ENCODE measurements at places on chromosomes 3 and 15. TPM values are rescaled to one million over a fixed set of nuclear protein-coding genes. Genes with fewer than 3 reads are reported as not detected.

Gene CCDC33
- total RNA-seq = 0.73 TPM

DNA sequence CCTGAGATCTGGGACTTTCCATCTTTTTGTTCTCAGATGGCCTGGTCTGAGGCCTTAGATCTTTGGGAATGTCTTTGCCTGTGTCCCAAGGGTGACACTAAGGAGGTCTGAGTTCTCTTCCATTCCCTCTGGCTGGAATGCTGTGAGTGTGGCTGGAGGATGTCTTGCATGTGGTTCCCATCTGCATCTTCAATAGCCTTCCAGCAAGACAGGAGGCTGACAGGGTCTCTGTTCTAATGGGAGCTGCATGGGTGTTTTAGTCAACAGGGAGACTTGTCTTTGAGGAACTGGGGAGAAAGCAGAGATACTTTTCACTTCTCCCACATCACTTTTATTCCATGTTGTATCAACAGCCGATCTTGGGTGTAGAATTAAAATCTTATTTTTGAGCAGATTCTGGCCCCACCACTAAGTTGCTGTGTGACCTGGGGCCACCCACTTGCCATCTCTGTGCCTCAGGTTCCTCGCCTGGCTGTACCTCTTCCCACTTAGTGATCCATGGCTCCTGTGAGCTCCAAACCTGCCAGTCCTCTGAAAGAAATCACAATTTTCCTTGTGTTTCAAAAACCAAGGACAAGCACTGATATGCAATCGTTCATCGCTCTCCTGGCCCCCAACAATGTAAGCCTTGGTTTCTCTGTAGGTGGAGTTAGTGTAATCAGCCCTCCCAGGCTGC lies 75.2 kb downstream of the LSM3 start:
- H3K36me3 ChIP-seq = no peaks in the 10 kb centered on the region
- DNase-seq = no peak
- no peak overlapping the region for H3K4me3 ChIP-seq
- no peak overlapping the region for H3K27ac ChIP-seq

DNA sequence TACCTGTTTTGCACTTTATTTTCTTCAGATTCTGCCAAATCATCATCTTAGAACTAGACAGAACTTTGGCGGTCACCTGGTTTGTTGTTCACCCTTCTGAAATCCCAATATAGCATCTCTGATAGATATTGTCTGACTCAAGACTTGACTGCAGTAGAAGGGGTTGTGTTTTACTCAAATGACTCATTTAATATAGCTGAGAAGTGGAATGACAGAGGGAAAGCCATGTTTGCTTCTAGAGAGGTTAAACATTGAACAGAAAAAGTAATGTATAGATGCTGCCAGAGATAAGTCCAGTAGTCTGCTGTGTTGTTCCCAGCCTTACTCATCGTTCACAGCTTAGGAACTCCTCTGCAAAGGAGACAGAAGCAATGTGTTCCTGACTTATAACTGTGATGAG lies 402.0 kb downstream of the AGBL1 start:
- H3K27me3 ChIP-seq = no peaks in the 10 kb centered on the region
- no peak overlapping the region for H3K27ac ChIP-seq
- no peaks in the 10 kb centered on the region for H3K4me1 ChIP-seq
- no peaks in the 10 kb centered on the region for H3K36me3 ChIP-seq
- no peak overlapping the region for H3K4me3 ChIP-seq

DNA sequence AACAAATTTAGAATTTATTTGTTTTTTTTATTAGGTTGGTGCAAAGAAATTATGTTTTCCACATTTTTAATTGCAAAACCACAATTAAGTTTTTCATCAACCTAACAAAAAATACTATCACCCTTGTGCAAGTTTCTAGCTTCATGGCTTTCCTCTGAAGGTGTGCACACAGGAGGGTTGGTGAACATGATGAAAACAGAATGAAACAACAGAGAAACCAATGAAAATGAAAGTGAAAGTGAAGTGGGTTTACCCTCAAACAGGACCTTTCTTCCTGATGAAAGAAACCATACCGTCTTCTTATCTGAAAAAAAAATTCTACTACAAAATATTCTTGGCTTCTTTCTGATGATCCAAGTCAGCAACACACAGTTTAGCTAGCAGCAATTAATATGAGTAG lies 71.9 kb upstream of the FEZF2 start:
- peak; percentile 29 for DNase-seq
- no peaks in the 10 kb centered on the region for H3K36me3 ChIP-seq
- no peak overlapping the region for H3K4me3 ChIP-seq
- no peaks in the 10 kb centered on the region for H3K4me1 ChIP-seq
- H3K27me3 ChIP-seq = no peaks in the 10 kb centered on the region

DNA sequence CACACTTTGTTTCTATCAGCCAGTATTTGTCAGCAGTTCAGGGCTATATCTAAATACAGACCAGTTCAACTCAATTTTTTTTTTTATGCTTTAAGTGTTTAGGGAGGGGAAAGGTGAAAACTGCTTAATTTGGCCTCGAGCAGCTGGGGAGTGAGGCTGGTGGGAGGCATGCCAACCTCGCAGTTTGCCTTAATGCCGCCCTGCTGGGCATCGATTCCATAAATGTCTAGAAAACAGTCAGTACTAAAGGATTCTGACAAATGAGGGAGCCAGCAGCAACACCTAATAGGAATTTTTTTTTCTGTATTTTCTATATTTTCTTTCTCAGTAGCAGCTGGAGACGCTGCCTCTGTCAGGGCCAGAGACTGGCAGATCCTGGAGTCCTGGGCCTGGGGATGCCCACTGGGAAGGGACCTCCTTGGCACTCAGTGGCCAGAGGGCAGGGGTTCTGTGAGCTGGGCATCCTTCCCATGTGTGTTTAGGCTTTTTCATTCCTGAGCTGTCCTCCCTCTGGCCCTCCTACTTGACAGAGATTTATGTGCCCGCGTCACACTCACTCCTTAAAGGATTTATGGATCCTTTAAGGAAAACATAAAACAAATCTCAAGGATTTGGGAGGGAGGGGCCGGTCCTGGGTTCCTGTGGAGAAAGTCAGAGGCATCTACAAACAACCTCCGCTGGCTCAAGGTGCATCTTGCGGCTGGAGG lies 117.8 kb downstream of the WNT5A start:
- H3K4me1 ChIP-seq = no peaks in the 10 kb centered on the region
- H3K36me3 ChIP-seq = no peaks in the 10 kb centered on the region
- H3K4me3 ChIP-seq = no peak overlapping the region
- peak; percentile 22 for DNase-seq
- H3K27me3 ChIP-seq = no peaks in the 10 kb centered on the region

Gene SOX14
- total RNA-seq = not detected

GRCh38 chr15:72939514-72940228 lies 112.6 kb upstream of the NEO1 start:
- no peak overlapping the region for H3K4me3 ChIP-seq
- H3K4me1 ChIP-seq = no peaks in the 10 kb centered on the region
- DNase-seq = no peak
- no peaks in the 10 kb centered on the region for H3K36me3 ChIP-seq
